ENCODE measurements at places on chromosomes 4 and X.

DNA sequence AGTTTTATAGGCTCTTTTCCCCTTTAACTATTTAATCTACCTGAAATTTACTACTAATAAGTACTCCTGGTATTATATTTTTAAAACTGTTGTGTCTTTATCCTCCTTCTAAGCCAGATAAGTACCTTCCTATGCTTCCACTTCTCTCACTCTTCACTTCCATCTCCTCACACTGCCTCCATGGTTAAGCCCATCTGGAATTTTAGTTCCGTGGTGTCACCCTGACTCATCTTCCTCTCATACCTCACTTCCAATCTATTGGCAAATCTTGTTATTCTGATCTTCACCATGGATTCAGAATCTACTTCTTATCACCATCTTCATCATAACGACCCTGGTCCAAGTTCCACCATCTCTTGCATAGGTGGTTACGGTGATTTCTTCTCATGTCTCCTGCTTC is 32.7 kb upstream of the DAPP1 start:
- DNase-seq: no peak

GRCh38 chr4:72388521-72388920 is 180.5 kb downstream of the ADAMTS3 start:
- no peak for DNase-seq

DNA sequence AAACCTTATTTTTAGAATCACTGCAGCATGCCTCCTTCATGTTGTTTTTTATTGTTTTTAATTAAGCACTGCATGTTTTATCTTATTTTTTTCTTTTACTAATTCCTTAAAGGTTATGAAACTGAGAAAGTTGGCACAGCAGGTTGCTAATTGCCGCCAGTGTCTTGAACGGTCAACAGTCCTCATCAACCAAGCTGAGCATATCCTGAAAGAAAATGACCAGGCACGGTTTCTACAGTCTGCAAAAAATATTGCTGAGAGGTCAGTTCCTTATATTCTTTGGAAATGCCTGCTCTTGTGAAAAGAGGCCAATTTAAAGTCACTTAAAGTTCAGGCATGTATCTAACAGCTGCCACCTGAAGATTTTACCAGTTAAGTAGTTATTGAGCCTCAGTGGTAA is 76.8 kb downstream of the TEX13B start:
- DNase-seq: no peak

DNA sequence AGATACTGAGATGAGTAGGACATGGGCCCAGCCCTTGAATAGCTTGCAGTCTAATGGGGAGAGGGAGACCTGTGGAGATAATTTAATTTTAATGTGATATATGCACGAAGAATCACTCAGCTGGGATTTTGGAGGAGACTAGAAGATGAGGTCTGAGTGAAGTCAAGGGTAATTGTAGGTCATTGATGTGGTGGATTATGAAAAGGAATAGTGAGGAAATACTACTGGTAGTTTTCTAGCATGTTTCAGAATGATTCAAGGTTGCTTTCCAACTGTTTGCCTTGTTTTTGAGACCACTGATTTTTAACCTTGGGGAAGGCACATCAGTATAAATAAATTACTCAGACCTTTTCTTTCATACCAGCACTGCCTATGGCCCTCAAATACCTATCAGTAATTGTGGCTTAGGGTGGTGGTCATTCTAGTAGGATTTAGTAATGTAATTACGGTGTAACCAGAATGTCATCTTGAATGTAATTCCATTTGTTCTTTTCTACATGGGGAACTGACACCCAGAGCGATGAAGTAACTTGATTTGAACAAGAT is 25.6 kb downstream of the PTTG2 start:
- DNase-seq: no peak

DNA sequence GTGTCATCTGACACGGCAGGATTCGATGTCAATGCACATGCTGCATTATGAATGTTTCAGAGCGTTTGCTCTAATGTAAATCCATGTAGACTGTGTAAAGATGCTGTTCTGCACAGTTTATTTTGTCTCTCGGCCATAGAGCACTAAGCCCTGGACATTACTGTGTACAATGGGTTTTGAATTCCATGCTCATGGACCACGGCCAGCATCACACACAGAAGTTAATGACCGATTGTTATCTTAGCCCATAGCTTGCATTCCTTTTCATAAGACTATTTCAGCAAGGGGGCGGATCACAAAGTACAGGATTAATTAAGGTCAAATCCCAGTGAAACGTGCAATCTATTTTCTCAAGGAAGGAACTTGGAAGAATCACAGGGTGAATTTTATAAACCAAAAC is 286.1 kb upstream of the TENM3 start:
- peak; percentile 41 for DNase-seq

DNA sequence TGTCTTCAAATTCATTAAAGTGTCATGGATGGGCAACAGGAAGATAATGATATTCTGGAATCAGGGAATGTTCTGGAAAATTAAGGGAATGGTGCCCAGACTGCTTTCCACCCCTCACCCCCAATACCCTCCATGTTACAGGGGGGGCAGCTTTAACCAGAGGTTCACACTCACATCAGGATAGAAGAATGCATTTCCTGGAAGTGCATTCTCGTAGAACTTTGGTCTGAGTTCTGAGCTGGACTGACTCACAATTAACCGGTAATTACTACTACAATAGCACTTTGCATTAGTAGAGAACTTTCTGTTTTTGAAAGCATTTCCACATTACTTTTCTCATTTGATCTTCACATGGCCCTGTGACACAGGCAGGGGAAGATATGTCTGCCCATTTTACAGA is 52.5 kb upstream of the SHISA3 start:
- no peak for DNase-seq

DNA sequence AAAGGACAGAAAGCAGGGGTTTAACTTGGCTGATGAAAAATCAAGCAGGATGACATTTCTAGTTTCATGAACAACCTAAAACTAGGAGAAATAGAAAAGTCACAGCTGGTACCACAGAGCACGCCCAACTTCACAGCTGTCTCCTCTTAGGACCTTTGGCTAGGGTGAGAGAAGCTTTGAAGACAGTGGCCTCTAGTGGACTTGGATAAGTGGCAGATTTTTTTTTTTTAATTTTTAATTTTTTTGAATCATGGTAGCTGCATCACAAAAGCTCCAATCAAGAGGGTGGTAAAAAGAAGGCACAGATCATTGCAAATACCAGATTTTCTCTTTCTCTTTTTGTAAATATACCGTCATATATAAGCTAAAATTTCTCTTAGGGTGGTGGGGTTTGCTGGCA is 20.2 kb upstream of the MAP3K15 start:
- peak; percentile 52 for DNase-seq

DNA sequence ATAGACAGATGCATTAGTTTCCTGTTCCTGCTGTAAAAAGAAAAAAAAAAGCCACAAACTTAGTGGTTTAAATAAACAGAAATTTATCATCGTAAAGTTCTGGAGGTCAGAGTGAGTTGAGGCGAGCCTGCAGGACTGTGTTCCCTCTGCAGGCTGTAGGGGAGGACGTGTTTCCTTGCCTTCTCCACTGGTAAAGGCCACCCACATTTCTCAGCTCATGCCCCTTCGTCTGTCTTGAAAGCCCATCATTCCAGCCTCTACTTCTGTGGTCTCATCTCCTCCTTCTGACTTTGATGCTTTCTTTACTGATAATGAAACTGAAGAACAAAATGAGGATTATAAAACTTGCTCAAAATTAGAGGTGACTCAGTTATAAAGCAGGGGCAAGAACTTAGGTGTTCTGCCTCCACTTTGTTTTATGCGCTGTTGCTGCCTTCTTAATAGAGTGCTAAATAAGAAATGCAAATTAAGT is 143.0 kb downstream of the STIM2 start:
- DNase-seq: peak; percentile 27

DNA sequence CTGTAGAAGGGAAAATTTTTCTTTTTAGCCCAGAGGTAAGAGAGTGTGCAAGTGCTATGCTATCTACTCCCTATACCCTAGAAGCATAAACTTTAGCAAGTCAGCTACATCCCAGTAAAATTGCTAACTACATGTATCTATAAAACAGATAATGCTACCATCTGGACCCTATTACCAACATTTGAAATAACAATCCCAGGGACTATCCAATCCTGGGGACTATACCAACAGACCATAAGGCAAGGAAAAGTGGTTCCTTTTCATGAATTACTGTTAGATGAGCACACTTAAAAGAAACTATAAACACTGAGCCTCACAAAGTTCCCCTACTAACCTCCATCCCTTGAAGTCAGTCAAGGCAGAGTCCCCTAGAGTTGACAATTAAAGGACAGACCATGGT is 213.6 kb upstream of the VEGFC start:
- no peak for DNase-seq

- peak; percentile 81 for DNase-seq
Measured at GRCh38 chrX:71622576-71623450, 4.5 kb upstream of the CXCR3 start.

DNA sequence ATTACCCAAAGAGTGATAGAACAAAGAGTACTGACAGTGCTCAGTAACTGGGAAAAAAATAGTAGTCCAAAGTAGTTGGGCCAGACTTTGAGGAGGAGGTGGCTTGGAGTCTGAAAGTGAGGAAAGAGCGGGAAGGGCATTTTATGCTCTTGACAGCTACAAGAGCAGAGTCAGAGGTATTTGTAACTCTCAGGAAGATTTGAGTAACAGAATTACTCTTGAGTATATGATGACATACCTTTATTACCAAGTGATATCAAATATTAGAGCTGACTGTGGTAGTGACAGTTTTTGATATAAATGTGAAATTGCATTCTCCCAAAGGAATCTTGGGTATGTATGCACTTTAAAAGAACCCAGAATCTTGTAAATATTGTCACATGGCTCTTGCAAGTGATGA is 2.2 kb downstream of the SLAIN2 start:
- DNase-seq: no peak

DNA sequence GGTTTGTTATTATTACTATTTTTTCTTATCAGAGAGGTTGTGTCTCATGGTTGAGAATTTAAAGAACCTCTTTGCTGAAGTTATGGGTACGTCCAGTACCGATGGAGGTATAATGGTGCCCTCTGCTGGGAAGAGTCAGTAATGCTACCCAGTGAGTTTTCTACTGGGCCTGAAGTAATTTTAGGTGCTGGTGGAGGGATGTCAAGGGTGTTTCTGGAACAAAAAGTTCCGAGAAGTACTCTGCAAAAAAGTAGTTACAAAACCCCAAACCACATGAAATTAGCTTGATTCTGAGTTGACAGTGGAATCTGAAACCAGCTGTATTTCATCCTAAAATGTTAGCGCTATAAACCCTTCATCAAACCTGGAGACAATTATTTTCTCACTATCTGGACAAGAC is 102.5 kb upstream of the MID1 start:
- peak; percentile 49 for DNase-seq

DNA sequence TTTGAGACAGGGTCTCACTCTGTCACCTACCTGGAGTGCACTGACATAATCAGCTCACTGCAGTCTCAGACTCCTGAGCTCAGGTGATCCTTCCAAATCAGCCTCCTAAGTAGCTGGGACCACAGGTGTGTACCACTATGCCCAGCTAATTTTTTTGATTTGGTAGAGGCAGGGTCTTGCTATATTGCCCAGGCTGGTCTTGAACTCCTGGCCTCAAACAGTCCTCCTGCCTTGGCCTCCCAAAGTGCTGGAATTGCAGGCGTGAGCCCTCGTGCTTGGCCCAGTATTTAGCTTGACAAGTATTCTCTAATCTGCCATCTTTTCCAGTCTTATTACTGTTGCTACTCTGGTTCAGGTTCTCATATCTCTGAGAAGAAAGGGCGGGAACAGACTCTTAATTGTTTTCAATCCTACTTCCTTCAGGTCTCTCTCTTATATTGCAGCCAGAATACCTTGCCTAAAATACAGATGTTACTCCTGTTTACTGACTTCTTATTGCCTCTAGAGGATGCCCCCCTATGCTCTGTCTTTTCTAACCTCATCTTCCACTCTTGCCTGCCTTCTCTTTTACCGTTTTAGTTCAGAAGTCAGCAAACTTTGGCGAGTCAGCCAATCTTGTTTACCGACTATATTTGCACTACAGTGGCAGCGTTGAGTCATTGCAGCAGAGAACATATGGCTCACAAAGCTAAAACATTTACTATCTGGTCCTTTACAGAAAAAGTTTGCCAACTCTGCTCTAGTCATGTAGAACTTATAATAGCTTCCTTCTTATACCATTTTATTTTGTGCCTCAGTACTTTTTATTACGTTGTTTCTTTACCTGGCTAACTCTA is 19.0 kb downstream of the MRPL1 start:
- DNase-seq: no peak

- DNase-seq: no peak
Measured at GRCh38 chr4:7964890-7965662, 25.4 kb upstream of the AFAP1 start.

DNA sequence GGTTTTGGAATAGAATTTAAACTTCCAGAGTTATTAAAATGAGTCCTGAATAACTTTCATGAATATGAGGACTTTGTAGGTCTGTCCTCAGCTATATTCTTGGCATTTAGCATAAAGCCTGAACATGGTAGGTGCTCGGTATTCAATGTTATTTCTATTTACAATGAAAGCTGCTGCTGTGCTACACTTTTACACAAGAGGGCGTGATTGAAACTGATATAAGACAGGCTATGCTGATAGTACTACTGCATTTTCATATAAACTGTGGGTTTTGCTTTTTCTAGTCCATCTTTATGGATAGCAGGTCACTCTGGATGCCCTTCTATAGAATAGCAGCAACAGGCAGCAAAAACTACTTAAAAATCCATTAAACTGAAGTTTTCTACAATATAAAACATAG is 12.3 kb upstream of the GNPDA2 start:
- DNase-seq: peak; percentile 6

DNA sequence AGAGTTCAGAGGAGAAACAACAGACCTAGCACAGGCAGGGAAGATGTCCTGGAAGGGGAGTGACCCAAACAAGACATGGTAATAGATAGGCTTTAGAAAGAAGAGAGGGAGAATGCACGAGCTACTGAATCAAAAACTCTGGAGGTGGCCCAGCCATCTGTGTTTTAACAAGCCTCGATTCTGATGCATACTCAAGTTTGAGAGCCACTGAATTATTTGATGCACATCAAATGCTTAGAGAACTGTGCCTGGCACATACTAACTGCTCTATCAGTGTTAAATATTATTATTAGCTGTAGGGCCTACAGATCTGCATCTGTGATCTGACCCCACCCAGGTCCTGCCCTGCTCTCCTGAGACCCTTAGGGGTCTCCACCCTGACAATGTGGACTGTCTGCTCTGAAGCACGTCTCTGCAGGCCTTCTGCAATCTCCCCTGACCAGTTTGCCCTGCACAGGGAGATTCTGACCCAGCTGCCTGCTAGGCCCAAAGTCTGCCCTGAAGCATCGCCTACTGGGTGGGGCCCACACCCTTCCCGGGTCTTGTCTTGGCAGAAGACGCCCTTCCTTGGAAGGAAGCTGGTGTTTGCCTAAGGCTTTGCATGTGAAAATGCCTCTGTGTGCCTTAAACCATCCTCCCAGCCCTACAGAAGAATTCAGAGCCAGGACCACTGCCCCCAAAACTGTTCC is 201.5 kb upstream of the KLF3 start:
- no peak for DNase-seq

- peak; percentile 64 for DNase-seq
Measured at GRCh38 chrX:40539214-40540142, 41.3 kb upstream of the ATP6AP2 start.

- DNase-seq: peak; percentile 7
Measured at GRCh38 chrX:48467281-48467761, 2.7 kb downstream of the SLC38A5 start.

GRCh38 chrX:45009371-45010000 is 136.5 kb downstream of the KDM6A start:
- DNase-seq: peak; percentile 30

GRCh38 chr4:162891788-162892707 is 274.6 kb downstream of the NAF1 start:
- no peak for DNase-seq
